ENCODE measurements at places on chromosomes 6 and 20.

DNA sequence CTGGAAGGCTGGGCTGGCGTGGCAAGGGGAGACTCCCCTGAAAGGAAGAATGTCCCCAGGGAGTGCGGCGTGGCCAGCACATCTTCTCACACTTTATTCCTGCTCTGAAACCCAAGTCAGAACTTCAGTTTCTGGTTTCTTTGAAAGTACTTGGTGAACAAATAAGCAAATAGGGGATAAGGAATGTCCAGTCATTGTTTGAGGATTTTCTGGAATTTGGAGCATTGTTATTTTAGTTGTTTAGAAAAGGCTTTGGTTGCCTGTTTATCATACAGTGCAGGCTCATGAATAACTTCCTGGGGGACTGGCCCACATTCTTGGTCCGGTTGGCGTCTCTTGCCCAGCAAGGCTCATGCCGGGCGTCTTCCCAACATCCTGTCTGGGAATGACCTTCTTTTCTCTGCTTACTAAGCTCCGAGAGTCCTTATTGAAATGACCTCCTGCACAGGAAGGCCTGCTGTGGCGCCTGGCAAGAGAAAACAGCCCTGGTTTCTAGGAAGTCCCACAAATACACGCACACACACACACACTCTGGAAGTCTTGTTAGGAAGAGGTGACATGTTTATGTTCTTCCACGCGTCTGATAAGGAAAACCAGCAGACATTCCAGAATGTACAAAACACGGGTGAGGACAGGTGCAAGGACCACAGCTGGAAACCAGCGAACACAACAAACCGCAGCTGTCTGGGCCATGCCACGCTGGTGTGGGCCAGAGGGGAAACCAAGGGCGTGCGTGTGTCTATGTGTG, 71.9 kb downstream of the TMEM170B start:
- DNase-seq = no peak

DNA sequence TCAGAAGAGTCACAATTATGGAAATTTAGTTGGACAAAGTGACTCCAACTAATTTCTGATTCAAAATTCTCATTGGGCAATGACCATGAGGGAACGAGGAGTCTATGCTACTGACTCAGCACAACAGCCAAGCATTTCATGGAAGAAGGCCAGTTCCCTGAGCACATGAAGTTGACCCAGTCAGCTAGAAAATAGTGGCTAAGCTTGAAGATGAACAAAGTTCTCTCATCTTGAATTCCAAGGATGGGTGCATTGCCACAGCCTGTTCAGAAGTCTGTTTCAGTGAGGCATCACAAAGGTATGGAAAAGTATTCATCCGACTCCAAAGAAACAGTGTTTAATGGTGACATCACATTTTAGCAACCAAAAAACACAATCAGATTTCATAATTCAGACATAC, 676.9 kb downstream of the HACE1 start:
- no peak for DNase-seq

- no peak for DNase-seq
Observed at GRCh38 chr6:34025861-34026260, 120.0 kb downstream of the GRM4 start.

DNA sequence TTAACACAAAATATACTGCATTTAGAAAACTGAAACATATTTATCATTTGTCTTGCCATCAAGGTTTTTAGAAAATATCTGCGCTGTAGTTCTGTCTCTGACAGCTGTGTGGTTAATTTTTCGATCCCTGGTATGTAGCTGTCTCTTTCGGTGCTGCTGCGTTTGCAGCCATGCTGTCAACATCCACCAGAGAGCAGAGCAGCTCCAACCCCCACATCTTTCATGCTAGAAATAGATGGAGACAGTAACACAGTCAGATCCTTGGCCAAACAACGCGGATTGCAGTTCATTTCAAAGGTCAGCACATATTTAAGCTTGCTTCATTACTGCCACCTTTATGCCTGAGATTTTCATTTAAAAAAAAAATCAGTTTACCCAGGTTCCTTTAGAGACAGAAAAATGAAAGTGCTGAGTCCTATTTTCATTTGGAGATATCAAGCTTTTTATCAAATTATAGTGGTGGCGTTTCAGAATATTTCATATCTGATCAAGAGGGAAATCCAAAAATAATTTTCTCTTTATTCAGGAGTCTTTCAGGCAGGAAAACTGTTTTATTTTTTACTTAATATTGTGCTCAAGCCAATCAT, 157.7 kb upstream of the MMS22L start:
- no peak for DNase-seq

- no peak for DNase-seq
Observed at GRCh38 chr20:15794409-15794808, 778.8 kb downstream of the KIF16B start.

DNA sequence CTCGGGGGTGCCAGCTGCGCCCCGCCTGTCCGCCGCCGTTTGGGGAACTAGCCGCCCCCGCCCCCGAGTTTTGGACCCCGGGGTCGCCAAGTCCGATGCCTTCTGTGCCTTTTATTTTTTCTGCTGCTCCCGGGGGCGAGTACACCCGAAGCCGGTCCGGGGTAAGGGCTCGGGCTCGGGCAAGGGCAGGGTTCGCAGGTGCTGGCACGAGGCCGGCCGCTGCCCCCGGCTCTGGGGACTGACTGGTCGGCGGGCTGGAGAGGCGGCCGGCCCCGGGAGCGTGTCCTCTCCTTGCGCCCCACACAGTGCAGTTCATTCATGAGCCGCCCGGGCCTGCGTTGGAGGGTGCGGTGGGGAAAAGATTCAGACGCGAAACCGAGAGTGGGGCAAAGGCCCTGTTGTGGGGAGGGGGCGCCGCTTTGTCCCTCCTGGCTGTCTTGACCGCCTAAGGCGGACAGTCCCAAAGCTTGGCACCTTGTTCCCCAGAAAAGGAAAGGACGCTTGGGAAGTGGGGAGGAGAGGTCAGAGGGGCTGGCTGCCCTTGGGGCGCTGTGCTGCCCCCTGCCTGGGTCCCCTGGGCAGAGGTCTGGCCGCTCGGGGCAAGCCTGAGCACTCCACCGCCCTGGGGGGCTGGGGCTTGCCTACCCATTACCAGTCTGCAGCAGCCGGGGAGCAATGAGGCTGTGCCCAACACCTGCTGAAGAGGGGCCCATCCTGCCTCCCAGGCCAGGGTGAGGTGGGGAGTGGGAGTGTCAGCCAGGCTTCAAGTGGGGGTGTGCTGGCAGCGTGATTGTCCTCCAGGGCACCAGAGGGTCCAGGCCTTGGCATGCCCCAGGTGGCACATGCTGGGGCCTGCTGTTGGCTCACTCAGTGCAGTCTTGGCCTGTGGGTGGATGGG, 915 bp downstream of the TMEM63B start:
- DNase-seq = no peak
